ENCODE measurements at places on chromosomes 11 and 22.

GRCh38 chr11:56887940-56888339, 100.8 kb upstream of the OR5AK2 start:
- no peak for DNase-seq

DNA sequence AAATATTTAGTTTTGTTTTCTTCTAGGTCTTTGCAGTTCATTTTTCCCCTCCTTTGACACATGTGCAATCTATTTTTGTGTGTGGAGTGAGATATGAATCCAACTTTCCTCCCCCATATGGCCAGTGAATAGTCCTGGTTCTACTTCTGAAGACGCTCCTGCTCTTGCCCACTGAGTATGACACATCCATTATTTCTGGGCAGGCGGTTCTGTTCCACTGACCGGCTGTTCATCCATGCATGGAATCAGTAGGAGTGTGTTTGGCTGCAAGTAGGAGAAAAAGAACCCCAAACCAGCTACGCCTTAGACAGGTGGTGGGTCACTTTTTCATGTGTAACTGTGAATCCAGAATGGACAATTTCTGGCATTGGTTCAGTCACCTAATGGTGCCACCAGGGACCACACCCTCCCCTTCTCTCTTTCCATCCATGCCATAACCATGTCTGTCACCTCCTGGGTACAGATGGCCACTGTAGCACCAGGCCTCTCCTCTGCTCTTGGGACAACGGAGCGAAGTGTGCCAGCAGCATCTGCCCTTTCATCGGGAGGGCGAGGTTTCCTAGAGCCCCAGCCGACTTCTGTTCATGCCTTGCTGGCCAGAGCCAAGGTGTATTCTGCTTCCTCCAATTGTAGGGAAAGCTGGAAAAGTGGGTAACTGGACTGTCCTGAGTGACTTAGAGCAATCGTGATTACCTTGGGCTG, 67.4 kb upstream of the SLC22A12 start:
- DNase-seq: no peak

GRCh38 chr11:115712296-115712695, 208.1 kb upstream of the CADM1 start:
- no peak for DNase-seq

- DNase-seq: no peak
Observed at GRCh38 chr22:44220727-44221680, 40.3 kb downstream of the PARVG start.

GRCh38 chr22:22022947-22023534, 40.5 kb upstream of the TOP3B start:
- no peak for DNase-seq

- peak; percentile 37 for DNase-seq
Observed at GRCh38 chr22:22060200-22061084, 77.9 kb upstream of the TOP3B start.

GRCh38 chr11:11027288-11027687, 169.4 kb upstream of the ZBED5 start:
- no peak for DNase-seq

DNA sequence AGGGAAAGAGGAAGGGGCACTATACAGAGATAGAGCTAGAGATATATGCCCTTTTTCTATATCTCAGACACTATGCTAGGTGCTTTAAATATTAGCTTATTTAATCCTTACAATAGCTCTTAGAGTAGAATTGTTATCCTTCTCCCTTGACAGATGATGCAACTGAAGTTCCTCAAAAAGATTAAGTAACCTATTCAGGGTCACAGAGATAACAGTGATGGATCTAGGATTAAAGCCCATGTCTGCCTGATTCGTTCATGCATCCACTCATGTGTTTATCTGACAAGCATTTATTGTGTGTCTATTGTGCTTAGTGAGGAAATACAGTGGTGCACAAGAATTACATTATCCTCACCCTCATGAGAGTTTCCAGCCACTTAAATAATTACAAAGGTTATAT, 8.7 kb downstream of the CCDC83 start:
- DNase-seq: no peak

- DNase-seq: peak; percentile 86
Observed at GRCh38 chr11:10858439-10859325, 829 bp upstream of the ZBED5 start.

DNA sequence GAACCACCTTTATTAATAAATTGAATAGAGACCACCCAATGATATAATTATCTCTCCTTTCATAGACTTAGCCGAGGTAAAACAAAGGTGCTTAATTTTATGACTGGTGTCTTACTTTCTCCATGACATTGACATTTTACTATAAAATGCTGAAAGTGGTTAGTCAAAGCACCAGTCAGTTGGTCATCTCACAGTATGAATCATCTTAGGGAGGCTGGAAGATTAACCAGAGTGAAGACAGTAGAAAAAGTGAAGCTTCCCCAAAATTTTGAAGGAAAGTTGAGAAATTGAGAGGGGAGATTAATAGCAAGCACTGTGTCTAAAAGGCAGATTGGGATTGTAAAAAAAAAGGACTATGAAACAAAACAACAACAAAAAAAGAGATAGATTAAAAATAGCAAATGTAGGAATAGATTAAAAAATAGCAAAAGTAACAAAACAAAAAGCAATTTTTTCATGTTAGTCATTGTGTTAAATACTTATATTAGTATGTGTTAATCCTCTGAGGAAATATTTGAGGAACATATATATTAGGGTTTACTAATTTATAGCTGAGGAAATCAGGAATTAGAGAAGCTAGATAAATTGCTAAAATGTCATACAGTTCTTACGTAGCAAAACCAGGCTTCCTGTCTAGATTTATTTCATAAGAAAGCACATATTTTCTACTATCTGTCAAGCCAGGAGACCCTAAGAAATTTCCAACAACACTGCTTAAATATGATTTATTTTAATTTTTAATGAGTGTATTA, 557.3 kb upstream of the ANO5 start:
- no peak for DNase-seq

DNA sequence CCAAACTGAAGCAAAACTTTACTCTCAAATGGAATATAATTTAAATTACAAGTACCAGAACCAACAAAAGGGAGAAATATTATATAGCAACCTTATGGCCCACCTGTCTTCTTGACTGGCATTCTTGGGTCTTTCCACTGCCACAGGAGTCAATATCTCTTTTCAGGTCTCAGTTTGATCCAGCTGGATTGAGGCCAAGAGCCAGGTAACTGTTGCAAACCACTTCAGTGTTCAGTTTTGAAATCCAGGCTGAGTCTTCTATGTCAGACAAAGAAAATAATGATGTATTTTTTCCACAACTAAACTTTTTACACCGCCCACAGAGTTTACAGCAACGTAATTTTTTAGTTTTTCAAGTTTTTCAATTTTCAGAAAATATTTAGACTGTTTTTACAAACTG, 648 bp downstream of the DLG2 start:
- no peak for DNase-seq

DNA sequence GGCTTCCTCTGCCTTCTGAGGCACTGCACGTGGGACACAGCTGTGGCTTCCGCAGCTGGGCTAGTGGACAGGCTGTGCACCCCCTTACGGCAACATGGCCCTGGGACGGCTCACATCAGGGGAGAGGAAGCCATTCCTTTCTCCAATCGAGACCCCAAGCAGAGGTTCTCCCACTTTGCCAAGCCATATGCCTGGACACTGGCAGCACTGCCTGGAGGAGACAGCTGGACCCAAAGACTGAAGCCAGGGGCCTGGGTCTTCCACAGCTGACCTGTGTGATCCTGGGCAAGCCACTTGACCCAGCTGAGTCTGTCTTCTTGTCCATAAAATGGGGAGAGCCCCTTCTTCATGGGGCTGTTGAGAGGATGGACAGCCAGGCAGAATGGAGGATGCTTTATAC, 65.4 kb downstream of the SHISAL1 start:
- no peak for DNase-seq

- DNase-seq: peak; percentile 35
Observed at GRCh38 chr11:100789500-100789899, 102.4 kb downstream of the ARHGAP42 start.

DNA sequence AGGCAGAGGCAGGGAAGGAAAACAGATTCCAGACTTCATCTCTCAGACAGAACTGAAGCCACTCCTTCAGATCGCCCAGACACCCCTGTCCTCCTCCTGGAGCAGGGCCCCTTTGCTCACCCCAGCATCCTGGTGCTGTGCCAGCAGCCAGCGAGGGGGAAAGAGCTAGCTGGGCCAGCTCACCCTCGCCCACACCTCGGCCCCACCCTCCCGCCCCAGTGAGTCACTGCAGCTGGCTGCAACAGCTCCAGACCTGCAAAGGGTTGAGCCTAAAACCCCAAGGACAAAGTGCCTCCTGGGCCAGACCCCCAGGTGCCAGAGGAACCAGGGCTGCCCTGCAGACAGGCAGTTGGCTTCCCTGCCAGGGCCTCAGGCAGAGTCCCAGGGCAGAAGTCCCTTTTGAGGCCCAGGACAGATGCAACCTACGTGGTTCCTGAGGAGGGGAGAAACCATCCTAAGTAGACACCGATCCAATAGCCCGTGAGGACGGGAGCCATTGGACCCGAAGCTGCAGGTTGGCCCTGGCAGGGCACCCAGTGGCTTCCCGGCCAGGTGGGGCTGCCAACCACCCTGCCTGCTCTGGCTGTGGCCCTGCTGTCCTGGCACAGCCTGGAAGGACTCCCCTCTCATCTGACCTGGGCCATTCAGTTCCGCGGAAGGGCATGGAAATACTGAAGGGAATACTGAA, 7.2 kb downstream of the AHNAK start:
- peak; percentile 87 for DNase-seq

- no peak for DNase-seq
Observed at GRCh38 chr11:1717745-1718144, 20.8 kb downstream of the KRTAP5-6 start.

- DNase-seq: no peak
Observed at GRCh38 chr11:11142430-11142829, 210.6 kb downstream of the CSNK2A3 start.

DNA sequence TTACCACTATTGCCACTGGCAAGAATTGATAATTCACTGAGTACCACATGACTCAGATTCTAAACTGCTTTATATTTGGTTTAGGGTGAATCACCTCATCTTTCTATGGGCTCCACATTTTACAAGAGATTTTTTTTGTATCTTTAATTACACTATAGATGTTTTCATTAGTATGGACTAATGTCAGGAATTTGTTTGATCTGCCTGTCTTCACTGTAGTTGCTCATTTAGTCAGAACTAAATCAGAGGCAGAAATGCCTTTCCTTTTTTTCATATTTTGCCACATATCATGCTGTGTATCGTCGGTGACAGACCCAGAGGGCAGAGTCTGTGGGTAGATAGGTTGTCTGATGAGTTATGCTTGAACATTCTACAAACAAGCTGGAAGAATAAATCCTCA, 524.1 kb downstream of the METTL15 start:
- no peak for DNase-seq

GRCh38 chr11:48043111-48043990, 63.0 kb downstream of the PTPRJ start:
- no peak for DNase-seq

All from femur (tissue), 1 donor.